Stimulated activated CD4-positive, alpha-beta T cell treated with anti-CD3 and anti-CD28 coated beads, Interleukin-4, amount 100 ng/mL, for 24 hours (primary cell): ENCODE measurements at places on chromosomes 1 and 21.

GRCh38 chr1:235835226-235835625, 31.5 kb downstream of the LYST start:
- DNase-seq, result no peak

GRCh38 chr1:224287714-224288113, 42.3 kb downstream of the NVL start:
- DNase-seq, result no peak

DNA sequence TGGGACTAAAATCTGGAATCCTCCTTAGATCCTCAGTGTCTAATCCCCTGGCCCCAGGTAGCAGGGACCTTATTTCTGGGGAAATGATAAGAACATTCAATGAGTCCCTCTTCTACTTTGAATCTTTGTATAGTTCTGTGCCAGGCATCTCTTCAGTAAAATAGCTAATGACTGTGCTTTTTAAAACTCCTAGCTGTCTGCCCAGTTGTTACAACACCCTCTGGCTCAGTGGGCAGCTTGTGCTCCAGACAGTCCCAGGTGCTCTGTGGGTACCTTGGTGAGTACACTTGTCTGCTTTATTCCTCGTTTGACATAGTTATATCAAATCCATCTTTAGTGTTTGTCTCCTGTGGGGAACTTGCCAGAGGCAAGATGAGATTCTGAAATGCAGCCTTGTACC, 18.0 kb downstream of the TGFB2 start:
- no peak for DNase-seq

GRCh38 chr1:1003618-1004419, 3.9 kb upstream of the HES4 start:
- no peak for DNase-seq

DNA sequence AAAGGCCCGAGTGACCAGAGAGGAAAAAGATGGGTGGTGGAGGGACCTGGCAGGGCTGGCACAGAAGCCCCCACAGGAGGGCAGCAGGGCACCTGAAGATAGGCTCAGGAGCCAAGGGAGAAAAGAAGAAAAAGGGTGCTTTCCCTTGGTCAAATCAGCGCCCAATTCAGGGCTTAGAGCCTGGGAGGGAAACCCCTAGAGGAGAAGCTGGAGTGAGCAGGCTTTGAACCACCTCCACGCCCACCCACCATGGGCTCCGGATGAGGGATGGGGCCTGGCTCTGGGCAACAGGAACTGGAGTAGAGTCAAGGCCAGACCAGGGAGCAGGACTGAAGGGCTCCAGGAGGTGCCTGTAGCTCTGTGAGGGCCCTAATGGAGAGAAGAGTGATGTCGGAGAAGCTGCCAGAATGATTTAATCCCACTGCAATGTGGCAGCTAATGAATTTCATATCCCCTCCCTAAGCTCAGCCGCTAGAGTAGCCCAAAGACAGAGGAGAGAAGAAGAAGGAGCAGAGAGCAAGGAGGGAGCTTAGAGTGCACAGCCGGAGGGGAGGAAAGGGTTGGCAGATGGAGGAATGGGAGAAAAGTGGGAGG, 12.0 kb upstream of the PRELP start:
- no peak for DNase-seq

DNA sequence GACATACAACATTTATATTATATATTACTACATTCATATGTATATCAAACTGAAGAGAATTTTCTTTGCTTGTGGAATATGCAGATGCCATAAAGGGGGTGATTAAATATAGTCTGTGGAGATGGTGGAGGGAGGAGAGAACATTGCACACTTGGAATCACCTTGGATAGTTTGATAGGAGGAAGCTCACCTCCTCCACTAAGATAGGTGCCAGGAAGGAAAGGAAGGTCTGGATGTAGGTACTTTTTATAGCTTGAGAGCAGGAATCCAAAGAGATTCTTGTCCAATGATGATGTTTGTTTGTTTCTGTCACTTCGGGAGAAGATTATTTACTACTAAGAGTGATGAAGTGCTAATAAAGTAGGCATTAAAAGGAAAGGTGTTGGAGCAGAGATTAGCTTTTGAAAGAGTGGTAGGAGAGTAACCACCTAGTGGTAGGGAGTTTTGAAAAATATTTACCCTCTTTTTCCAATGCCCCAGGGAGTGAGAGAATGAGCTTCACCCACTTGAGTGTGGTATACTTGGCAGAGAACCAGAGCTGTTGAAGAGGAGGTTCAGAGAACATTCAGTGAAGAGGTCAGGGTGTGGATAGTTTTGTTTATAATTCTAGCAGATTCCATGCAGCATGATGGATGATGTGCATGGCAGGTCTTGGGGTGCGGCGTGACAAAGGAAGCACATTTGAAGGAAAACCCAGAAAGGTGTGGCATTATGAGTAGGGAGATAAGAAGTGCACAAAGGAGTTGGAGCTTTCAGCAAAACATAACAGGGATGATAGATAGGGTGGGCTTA, 145.0 kb downstream of the PATJ start:
- DNase-seq, result no peak

DNA sequence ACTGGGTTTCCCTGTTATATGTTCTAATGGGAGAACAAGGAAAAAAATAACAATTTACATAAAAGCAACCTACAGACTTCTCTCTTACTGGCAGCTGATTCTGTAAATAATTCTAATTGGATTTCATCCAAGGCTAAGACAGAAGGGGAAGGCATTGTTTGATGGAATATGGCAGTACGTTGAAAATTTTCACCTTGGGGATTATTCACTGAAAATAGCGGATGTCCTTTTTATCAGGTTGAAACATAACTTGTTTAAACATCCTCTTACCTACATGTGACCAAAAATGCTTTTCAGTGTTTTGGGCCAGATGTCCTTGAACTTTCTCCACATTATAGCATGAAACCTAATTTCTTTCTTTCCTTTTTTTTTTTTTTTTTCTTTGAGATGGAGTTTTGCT, 24.9 kb downstream of the TSNAX start:
- DNase-seq, result no peak

DNA sequence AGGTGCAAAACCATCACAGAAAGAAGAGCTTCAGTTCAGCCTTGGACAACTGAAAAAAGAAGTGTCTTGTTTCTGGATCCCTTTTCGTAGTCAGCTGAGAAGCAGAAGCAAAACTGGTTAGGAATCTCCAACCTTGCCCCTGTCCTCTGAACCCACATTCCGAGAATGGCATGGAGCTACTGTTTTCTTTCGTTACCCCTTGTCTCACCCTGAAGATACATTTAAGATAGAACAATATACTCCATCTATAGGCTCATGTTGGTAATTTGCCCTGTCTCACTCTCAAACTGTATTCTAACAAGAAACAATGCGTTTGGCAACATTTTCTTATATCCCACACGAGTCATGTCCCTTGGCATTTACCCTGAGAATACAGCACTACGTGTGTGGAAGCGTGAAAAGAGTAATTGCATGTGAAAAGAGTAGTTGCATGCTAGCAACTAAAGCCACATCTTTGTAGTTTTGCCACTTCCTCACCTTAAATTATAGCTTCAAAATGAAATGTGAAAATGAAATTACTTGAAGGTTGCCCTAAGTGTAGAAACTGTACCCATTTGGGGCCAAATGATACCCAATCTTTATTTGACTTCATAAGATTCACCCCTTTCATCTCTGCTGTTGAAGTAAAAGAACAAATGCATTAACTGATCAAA, 5.3 kb downstream of the SLAMF7 start:
- DNase-seq, result no peak

DNA sequence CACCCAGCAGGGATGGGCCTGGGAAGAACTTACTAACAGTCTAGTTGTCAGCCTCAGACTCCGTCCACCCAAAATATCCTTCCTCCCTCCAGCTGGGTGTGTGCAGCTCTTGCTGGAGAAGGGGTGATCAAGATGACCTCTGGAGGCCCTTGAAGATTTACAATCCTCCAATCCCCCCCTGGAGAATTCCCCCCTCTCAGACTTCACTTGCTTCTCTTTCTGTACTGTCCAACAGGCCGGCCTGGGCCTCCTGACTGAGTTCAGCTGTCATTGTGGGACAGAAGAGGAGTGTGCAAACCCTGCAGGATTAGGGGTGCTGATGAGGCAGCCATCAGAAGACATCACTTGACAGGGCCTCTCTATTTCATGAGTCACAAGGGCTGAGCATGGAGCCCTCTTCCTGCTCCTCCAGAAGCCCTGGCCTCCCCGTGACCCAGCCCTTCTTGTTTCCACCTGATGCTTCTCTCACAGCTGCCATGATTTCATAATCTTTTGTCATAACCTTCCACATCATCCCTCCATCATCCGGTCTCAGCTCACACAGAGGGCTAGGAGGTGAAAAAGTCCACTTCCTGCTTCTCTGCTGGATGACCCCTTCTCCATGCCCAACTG, 17.5 kb upstream of the IGFN1 start:
- no peak for DNase-seq

DNA sequence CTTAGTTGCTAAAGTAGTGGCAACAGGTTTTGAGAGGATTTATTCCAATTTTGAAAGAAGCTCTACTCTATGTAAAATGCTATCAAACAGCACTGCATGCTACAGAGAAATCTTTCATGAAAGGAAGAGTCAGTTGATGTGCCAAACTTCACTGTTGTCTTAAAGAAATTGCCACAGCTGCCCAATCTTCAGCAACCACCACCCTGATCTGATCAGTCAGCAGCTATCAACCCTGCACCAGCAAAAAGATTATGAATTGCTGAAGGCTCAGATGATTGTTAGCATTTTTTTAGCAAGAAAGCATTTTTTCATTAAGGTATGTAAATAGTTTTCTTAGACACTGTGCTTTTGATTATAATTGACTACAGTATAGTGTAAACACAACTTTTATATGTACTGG, 49.6 kb downstream of the SLC9C2 start:
- DNase-seq, result no peak

DNA sequence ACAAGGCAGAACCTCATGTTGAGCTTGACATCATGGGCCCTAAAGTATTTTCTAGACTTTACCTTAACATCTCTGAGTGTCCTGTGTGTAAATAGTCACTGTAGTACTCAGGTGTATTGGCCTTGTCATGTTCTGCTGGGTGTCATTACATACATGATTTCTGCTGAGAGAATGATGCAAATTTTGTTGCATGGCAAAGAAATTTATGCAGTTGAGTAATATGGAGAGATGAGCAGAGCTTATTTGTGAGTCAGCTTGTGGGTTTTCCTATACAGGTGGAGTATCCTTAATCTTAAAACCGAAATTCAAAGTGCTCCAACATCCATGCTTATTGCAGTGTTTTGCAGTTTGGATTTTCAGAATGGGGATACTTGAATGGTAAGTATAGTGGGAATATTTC, 36.6 kb downstream of the RGL1 start:
- no peak for DNase-seq

DNA sequence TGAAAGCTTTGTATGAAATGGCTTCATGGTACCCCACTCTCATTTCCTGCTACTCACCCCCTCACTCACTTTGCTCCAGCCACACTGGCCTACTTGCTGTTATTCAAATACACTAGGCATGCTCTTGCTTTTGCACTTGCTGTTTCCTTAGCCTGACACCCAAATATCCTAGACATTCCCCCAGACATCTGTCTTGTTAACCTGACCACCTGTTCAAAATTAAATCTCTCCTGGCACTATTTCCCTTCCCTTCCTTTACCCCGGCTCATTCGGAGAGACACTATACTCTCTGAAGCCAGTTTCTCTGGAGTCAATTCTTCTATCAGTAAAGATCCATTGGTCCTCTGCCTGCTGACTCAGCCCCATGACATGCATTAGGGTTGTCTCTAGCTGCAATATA, 306.0 kb upstream of the SGIP1 start:
- DNase-seq, result no peak

GRCh38 chr21:35616090-35616489, 444.2 kb downstream of the SETD4 start:
- no peak for DNase-seq

DNA sequence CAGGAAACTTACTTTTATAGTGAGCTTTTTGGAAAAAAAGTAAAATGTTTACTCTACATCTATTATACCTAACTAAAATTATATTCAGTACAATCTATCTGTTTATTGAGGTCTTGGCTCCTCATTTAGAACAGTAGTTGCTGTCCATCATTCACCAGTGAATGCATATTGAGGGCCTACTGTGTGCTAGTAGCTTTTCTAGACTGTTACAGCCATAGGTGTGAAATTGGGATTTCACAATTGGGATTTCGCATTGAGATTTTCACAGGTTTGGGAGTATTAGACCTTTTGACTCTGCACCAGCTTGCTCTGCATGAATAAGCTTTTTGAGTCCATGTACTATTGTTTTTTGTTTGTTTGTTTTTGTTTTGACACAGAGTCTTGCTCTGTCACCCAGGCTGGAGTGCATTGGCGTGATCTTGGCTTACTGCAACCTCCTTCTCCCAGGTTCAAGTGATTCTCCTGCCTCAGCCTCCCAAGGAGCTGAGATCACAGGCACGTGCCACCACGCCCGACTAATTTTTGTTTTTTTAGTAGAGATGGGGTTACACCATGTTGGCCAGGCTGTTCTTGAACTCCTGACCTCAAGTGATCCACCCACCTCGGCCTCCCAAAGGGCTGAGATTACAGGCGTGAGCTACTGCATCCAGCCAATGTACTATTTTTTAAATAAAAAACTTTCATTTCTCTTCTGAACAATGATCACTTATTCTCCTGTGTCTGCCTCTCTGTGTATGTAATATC, 47.2 kb upstream of the ERRFI1 start:
- DNase-seq, result no peak

DNA sequence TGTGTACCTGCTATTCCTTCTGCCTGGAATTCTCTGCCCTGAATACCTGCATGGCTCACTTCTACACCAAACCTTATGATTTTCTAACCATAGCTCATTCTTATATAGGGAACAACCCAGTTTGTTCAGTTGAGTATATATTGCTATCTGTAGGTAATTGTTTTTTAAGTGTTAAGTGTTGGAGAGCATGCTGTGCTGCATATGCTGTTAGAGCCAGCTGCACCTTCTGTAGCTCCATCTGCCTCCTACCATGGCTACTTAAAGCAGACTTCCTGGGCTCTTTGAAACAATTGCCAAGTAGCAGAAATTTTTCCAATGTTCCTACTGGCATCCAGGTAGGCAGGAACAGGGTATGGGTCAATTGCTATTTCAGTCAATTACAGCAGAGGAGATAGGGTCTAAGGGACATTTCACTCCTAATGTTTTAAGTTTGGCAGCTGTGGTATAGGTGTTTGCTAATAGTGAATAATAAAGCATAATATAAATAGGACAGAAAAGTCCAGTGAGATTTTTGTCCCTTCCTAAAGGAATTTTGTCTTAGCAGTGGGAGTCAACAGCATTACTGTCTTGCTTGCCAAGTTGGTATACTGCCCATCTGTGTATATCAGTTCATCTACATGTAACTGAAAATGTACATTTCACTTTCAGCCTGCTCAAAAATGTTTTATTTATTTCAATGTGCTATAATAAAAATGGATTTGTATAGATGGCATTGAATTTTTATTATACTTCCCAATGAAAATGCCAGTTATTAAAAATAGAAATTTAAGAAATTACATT, 34.0 kb upstream of the C1orf115 start:
- no peak for DNase-seq

- no peak for DNase-seq
These were observed 537.8 kb downstream of the SMYD3 start for GRCh38 chr1:245969283-245969682.
